ENCODE measurements at places on chromosomes 7 and 10.

- no peak for DNase-seq
These were observed 99.4 kb downstream of the CTBP2 start for GRCh38 chr10:125060826-125061556.

- DNase-seq = no peak
These were observed 88.7 kb upstream of the PDGFA start for GRCh38 chr7:608361-608760.

- no peak for DNase-seq
These were observed 100.8 kb downstream of the SFMBT2 start for GRCh38 chr10:7310076-7310475.

- DNase-seq = no peak
These were observed 39.4 kb upstream of the PHF14 start for GRCh38 chr7:10934292-10934691.

DNA sequence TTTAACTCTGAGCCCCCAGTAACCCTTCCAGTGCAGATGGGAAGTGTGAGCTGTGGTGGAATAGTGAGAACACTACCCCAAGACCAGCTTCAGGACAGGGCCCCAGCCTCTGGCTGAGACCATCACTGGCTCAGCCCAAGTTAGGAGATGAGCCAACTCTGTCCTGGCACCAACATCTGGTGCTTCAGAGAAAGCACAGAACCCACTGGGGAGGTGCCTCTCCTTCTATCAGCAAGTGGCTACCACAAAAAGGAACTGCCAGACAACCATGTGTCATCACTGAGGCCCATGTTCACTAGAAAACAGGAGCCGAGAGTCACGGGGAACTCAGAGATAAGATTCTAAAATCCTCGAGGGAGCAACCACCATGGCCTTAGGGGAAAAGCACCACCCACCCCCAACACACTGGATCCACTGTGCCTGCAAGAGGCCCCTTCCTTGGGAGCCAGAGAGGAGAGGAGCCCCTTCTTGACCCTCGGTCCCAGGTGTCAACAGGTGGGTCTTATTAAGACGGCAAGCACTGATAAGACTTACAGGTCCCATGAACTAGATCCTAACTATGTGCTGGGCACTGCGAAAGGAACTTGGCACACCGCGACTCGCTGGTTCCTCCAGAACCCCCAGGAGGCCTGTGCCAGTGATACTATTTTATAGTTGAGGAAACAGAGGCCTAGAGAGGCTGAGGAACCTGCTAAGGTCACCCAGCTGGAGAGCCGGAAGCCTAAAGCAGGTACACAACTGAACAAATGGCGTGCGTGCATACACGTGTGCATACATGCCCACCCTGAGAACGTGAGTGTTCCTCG lies 102.7 kb downstream of the FAM53B start:
- no peak for DNase-seq

GRCh38 chr7:77714195-77714594 lies 17.9 kb downstream of the RSBN1L start:
- no peak for DNase-seq

DNA sequence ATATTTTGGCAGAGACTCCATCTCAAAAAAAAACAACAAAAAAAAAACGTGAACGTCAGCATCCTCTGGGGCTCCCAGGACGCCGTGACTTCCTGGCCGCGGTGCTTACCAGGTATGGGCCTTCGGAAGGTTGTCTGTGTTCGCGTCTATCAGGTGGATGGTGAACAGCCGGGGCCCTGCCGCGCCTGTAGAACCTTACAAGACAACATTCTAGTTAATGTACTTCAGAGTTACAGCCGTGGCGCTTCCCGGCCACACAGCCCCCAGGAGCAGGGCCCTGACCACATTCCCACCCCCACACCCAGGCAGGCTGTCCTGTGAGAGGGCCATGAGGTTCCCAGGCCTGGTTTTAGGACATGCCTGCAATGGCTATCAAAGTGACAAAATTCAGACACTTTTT lies 111.0 kb downstream of the SMURF1 start:
- DNase-seq = no peak

DNA sequence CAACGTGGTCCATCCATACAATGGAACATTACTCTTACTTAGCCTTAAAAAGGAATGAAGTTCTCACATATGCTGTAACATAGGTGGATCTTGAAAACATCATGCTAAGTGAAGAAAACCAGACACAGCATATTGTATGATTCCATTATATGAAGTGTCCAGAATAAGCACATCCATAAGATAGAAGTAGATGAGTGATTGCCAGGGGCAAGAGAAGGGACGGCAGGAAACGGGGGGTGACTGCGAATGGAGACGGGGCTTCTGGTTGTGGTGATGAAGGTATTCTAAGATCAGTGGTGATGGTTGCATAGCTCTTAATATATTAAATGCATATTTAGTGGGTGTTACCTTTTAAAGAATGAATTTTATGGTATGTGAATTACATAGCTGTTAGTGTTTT lies 29.8 kb downstream of the UBE3C start:
- DNase-seq = no peak

DNA sequence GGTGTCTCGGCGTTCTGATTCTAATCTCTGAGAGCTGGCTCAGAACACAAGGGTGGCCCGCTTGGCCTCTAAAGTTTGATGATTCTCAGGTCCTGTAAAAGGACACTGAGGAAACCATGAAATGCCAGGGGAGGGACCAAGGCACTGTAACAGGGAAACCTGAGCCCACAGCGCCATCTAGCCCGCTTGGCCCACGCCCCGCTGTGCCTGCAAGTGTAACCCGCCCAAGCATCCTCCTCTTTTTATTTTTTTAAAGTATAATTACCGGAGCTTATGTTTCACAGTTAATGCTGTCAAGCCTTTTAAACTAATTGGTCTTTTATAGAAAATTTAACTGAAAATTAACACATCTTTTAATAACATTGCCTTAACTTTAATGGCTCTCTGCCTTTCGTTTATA lies 734.7 kb downstream of the KCNMA1 start:
- no peak for DNase-seq
